ENCODE measurements at places on chromosomes 3 and 15.

DNA sequence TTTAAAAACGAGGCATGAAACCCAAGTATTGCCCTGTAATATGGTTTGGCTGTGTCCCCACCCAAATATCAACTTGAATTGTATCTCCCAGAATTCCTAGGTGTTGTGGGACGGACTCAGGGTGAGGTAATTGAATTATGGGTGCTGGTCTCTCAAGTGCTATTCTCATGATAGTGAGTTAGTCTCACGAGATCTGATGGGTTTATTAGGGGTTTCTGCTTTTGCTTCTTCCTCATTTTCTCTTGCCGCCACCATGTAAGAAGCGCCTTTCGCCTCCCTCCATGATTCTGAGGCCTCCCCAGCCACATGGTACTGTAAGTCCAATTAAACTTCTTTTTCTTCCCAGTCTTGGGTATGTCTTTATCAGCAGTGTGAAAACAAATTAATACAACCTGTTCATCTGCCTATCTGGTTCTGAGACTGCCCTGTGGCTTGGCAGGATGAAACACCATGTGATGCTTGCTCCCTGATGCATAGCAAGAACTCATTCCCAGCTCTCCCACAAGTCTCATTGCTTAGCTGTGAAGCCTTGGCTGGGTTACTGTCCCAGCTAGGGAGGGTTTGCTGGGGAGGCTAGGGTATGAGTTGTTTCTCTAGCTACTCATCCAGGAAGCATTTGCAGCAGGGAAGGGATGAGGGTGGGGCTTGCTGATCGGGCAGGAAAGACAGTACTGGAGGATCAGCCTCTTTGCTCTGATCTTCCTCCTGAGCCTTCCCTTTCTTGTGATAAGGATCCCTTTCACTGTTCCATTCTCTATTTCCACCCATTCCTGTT is 3.7 kb upstream of the SQOR start:
- peak; percentile 46 for DNase-seq

DNA sequence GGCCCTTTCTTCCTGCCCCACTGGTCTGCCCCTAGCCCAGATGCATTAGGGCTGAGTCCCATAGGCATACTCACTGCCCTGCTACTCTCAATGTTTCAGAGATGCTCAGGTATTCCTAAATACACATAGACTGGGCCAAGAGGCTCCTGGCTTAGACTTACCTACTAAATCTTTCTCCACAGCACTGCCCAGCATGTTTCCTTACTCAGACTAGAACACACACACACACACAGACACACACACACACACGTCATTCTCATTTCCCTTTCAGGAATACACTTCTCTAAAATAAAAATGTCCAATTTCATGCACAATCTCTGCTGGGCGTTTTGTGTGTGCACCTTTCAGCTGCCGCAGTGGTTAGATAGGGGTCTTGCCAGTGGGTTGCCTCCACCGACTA is 175.7 kb downstream of the FAM43A start:
- peak; percentile 84 for DNase-seq

GRCh38 chr3:35871009-35871408 is 231.7 kb downstream of the ARPP21 start:
- no peak for DNase-seq

DNA sequence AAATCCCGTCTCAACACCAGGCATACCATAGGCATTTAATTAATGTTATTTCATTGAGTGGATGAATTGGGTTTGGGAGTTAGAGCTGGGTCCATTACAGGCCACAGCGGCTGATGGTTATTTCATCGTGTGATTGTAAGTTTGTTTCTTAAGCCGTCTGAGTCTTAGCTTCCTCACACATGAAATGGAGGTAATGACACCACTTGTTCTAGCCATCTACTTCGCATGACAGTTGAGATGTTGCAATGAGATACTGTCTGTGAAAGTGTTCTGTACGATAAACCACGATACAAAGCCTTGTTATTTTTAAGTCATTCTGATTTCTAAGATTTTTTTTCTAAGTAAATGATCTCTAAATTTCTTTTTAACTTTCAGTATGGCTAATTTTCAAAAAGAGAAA is 8.6 kb upstream of the TP63 start:
- DNase-seq: no peak

GRCh38 chr3:118354556-118354955 is 680.1 kb downstream of the IGSF11 start:
- no peak for DNase-seq
